AG08396 (cell line): ENCODE measurements at places on chromosomes 4 and X.

- no peak for DNase-seq
These were observed 64.2 kb upstream of the EPGN start for GRCh38 chr4:74244049-74244448.

DNA sequence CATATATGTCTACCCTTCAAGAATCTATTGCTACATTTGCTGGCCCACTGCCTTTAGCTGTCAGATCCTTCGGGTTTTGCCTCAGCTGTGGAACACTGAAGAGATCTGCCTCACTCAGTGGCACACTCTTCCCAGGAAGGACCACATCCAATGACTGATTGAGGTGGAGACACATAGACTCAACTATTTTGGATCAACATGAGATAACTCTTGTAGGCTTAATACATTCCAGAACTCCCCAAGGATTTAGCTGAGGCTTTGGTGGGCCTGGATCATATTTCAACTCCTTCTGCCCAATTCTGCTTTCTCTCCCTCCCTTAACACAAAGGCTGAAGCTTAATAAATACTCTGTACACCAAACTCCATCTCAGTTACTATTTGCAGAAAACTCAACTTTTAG is 100.5 kb downstream of the CORIN start:
- DNase-seq: no peak

GRCh38 chr4:8348071-8348470 is 78.5 kb downstream of the HTRA3 start:
- no peak for DNase-seq

GRCh38 chr4:26785810-26786209 is 74.8 kb upstream of the STIM2 start:
- DNase-seq: no peak

DNA sequence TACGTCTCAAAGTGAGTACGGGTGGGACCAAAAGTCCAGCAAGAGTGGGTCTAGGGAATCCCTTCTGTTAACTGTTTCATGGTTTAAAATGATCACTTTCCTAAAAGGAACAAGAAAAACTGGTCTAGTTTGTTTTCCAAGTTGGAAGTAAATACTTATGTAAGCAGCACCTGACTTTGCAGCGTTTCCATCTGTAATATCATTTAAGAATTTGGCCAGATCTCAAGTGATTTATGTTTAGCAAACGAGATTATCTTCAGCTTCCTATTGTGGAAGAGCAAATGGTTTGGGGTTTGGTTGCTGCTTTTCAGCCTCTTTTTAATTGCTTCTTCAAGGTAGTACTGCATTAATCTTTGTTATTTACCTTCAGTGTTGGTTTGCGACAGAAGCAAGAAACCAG is 50.4 kb downstream of the FHIP1A start:
- no peak for DNase-seq

- no peak for DNase-seq
These were observed 113.1 kb downstream of the STK32B start for GRCh38 chr4:5164221-5164912.

DNA sequence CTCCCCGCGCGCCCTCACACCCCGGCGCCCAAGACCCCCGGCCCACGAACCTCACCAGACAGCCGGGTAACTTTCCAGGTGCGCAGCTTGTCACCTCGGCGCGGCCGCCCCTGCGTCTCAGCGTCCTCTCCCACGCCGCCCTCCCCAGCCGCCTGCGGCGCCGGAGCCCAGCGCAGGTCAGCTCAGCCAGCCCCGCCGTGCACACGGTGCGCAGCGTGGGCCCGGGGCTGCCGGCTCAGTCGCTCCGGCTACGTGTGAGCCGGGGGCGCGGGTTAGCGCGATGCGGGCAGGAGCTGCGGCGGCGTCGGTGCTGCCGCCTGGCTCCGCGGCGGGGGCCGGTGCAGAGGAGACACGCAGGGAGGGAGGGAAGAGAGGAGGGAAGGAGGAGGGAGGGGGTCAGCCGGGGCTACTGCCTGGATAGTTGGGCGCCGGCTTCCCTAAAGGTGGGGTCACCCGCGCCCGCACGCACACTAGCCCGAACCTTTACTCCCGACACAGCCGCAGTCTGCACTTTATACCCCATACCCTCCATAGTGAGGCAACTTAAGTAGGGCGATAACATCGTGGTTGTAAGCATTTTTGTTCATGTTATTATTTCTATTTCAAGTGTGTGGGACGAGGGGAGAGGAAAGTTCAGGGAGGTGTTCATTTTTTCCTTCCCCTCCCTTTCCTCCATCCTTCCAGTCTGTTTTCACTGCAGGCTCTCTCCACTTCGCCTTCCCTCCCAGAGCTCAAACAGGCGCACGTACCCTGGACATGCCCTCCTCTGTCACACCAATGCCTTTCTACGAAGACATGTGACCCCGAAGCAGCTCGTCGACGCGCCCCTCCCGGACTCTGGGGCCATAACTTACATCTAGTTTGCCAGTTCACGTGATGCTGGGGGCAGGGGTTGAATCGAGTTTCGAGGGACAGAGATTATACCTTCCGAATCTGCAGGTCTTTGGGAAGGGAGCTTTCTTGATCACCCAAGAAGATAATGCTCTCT is at the start of gene PRKG2:
TSS of gene PRKG2 (minus strand) at position 342 of the 988 bp plus-strand sequence. CDS start 10,175 bp downstream, outside the sequence.
- peak; percentile 47 for DNase-seq
